ENCODE measurements at places on chromosomes 6 and 20.

- no peak for DNase-seq
These were observed 72.4 kb downstream of the ADGRG6 start for GRCh38 chr6:142374091-142374770.

DNA sequence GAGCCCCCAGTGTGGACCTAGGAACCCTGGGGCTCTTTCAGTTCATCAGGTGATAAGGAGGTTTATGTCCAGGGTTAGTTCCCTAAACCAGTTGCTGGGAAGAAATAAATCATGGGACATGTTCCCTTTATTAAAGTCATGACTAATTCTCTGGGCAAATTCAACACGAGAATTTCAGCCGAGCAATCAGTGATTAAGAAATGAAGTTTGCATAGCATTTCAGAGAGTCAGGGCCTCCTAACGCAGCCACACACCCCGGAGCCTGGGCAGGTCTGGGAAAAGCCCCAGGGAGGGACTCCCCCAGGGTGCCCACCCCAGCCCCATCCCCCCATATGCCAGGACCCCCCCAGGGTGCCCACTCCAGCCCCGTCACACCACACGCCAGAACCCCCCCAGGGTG is 20.1 kb downstream of the SLCO4A1 start:
- no peak for DNase-seq

DNA sequence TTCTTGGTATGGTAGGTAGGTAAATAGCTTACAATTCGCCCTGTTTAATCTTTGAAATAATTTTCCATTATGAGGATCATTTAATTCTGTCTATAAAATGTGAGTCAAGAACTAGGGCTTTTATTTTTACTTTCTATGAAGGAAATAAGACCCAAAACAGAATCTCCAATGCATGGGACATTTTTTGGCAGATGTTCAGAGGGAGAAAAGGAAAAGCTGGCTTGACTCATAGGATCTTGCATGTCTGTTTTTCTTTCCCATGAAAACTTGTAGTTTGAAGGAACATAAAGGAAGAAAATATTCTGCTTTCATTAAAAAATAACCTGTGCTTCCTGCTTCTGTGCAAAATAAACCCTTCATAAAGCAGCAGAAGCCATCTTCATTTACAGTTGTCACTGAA is 143.1 kb upstream of the INSM1 start:
- DNase-seq = no peak

GRCh38 chr20:58308680-58309527 is 611 bp upstream of the RAB22A start:
- DNase-seq = no peak

DNA sequence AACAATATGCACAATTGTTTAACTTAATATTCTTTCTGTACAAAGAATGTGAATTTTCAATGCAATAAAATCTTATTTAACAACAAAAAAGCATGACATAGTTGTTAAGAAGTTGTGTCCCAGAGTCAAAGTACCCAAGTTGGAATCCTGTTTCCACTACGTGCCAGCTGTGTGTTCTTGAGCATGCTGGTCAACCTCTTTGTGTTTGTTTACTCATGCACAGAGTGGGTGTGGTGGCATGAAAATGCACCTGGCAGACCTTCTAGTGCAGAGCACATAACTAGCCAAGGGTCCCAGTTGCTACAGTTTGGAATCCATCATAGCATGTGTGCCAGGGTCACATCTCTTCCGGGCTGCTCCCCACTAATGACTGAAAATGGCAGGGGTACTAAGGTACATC is 24.7 kb upstream of the MOCS1 start:
- no peak for DNase-seq

DNA sequence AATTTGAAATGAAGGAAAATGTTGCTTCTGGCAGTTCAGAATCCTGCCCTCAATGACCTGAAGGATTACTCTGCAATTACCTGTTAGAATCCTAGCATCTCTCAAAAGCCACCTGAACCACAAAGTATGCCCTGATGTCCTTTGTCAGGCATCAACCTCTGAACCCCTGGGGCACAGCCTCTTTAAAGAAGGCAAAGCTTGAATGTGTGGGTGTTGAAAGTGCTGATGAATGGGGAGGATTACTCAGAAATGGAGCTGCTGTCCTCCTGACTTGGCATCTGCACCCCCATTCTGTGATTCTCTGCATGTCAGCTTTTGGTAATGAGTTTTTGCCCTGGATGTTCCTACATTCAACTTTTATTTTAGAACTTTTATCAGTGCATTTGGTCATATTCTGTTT is 179.2 kb downstream of the PKHD1 start:
- no peak for DNase-seq

- no peak for DNase-seq
These were observed 181.9 kb downstream of the GMPR start for GRCh38 chr6:16420337-16420714.
